NCI-H345 (cell line): ENCODE measurements at places on chromosomes 6 and 20.

DNA sequence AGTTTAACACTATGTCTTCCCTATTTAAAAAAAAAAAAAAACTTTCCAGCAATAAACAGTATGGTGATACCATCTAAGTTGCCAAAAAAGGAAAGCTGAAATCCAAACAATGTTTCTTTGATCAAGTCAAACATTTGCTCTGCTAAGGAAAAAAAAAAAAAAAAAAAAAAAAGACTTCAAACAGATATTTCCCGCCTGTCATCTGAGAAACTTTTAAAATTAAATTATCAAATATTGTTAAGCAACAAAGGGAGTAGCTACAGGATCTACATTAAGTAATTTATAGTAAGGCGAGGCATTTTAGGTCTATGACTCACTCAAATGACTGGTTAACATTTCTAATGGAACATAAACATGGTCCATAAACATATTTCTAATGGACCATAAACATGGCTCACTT lies 121.2 kb downstream of the DST start:
- no peak for DNase-seq

DNA sequence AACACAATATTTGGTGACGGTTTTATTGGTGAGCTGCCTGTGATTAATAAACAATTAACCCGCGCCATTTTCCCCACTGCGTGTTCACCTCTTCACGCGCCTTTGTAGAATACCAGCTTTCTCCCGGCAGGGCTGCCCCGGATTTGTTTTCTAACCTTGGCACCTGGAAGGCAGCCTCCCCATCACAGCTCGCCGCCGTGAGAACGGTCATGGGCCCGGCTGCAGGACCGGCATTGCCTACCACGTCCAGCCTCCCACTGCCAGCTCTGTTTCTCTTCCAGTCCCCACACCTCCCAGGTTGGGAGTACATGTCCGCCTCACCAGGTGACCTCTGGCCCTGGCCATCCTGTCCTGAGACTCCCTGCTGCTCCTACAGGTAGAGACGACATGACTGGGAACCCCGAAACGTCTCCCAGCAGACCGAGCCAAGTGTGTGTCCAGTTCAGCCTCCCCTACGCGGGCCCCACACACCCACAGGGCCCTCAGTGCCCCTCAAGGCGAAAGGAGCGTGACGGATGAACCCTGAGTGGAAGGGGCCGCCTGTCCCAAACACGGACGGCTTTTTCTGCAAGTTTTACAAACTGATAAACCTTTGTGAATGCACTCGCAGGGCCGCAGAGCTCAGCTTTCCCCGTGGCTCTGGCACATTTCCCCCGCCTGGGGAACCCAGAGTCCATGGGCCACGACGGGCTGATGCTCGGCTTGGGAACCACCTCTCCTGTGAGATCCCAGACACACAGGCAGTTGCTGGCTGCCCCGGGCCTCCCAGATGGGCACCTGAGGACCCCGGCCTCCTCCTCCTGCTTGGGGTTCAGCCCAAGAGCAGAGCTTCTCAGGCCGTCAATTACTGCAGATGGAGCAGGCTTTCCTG lies 25.7 kb downstream of the FRMD1 start:
- no peak for DNase-seq

DNA sequence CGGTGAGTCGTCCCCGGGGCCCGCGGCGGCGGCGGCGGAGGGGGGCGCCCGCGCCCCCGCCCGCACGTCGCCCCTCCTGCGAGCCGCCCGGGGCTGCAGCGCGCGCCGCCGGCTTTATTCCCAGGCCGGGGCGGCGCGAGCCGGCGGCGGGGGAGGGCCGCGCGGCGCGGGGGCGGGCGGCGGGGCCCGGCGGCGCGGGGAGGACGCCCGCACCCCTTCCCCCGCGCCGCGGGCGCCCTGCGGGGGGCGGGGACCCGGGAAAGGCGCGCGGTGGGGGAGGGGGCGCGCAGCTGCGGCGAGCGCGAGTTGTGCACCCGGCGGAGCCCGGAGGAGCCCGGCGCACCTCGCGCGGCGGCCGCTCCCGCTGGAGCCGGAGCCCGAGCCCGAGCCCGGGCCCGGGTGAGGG lies 646 bp downstream of the HMGA1 start:
- peak; percentile 53 for DNase-seq

DNA sequence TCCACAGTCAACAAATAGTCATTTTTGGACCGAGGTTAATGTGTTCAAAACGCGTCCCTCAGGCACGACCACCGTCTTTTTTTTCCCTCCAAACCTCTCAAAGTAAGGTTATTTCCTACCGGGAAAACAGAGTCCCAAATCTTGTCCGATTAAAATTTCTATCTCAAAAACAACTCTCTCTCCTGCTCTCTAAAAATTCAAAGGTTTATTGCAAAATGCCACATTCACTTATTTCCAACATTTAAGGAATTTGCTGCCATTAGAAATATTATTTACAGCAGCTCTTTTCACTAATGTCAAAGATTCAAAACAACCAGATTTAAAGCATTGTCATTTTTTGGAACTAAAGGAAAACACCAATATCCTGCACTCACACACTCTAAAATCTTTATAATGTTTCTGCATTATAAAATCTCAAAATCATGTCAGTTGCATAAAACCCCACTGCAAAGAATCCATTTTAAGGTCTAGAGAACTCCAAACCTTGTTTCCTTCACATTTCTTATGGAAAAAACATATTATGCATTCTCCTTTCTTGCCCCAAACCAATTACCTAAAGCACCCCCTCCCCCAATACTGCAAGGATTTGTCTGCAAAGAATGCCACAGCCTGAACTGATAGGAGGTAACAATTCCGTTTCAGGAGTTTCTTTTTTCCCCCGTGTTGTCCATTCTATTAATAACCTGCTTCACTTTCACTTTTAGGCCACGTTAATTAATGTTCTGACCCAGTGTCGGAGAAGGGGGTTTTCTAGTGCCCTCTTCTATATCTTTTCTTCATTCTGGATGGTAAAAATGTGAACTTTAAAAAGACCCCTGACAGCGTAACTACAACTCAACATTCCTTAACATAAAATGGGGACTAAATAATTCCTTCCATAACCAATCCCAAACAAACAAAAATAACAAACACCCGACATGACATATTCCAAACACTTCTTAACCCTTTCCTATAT lies 1.4 kb downstream of the NRN1 start:
- no peak for DNase-seq

DNA sequence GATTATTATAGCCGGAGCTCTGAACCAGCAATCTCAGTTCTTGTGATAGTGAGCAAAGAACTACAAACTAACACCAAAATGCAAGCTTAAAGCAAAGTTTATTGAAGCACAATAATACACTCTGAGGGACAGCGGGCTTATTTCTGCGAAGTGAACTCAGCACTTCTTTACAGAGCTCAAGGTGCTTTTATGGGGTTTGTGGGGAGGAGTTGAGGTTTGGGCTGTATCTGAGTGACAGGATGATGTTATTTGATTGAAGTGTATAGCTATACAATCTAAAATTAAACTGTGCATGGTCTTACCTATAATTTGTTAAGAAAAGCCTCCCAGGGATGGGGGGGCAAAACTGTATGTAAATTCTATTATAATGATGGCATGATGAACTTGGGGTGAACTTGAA lies 1.0 kb upstream of the HFE start:
- no peak for DNase-seq

DNA sequence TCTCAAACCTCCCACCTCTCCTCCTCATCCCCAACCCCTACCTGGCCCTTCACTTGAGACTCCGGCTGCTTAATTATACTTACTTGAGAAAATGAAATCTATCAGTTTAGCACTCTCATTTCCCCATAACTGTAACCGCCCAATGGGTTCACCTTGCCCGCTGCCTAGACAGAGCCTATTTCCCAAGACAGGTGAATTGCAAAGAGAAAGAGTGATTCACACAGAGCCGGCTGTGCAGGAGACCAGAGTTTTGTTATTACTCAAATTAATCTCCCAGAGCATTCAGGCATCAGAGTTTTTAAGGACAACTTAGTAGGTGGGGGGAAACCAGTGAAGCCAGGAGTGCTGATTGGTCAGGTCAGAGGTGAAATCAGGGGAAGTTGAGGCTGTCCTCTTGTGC lies 301.4 kb upstream of the CDYL start:
- no peak for DNase-seq

DNA sequence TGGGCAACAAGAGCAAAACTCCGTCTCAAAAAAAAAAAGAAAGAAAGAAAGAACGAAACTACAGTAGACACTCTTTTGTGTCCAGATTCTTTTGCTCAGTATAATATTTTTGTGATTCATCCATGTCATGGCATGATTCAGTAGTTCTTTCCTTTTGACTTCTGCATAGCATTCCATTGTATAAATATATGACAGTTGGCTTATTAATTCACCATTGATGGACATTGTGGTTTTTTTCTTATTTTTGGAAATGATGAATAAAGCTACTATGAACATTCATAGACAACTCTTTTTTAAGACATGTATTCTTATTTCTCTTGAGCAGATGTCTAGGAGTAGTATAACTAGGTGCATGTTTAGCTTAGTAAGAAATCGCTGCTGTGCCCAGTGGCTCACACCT lies 10.3 kb upstream of the IER3 start:
- no peak for DNase-seq

GRCh38 chr20:10242166-10242565 lies 23.5 kb downstream of the SNAP25 start:
- DNase-seq, result no peak

DNA sequence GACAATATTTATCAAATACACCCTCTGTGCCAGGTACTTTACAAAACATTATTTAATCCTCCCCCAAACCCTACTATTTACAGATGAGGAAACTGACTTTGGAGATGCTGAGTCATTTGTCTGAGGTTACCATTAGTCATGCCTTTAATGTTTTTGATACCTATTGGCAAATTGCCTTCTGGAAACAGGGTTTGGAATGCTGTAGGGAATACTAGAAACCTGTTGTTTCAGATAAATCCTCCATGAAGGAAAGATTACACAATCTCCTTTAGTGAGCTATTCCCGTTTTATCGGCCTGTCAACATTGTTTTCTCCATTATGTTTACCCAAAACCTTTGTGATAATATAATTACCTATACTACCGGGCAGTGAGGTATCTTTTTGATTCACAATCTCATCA lies 93.6 kb upstream of the ADGRF1 start:
- peak; percentile 18 for DNase-seq

DNA sequence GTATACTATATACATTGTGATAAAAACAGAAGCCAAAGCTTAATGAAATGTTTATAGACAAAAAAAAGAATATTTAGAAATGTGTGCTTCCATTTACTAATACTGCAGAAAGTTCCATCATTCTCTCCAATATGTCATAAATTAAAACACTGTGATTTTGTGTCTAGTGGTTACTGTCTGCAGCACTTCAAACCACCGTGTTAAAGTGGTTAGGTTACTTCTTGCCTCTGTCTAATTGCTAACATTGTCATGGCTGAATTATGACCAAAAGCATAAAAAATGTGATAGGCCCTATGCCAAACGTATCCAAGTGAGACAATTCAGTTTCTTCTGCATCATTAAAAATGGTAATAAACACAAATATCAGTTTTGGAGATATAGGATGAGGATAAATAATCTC lies 52.7 kb upstream of the CST5 start:
- peak; percentile 11 for DNase-seq

- DNase-seq, result no peak
These were observed 58.6 kb downstream of the TOX2 start for GRCh38 chr20:43973231-43973630.

GRCh38 chr6:35724471-35724870 lies 12.4 kb upstream of the ARMC12 start:
- DNase-seq, result no peak

- no peak for DNase-seq
These were observed 98.3 kb downstream of the AIG1 start for GRCh38 chr6:143159001-143159400.

DNA sequence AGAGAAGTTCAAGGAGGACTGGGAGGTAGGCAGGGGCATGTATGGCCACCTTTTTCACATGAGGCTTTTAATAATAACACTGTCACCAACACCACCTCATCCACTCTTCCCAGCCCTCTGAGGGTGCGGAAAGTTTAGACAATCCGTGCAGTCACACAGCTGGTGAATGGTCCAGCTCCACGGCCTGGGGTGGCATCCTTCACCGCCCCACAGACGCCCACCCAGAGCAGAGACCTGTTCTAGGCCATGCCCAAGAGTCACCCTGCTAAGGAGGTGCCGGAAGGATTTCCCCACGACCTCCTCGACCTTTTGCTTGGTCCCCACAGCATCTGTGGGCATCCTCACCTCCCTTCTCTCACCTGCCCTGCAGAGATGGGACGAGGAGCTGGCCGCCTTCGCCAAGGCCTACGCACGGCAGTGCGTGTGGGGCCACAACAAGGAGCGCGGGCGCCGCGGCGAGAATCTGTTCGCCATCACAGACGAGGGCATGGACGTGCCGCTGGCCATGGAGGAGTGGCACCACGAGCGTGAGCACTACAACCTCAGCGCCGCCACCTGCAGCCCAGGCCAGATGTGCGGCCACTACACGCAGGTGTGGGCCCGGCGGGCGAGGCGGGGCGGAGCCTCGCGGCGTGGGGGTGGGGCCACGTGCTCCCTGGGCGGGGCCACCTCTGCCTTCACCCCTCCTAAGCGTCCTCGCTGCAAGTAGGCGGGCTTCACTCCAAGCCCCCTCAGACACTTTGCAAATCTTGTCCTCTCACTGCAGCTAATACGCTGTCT lies 4.4 kb downstream of the PI16 start:
- no peak for DNase-seq

GRCh38 chr6:128135325-128135724 lies 234.5 kb upstream of the THEMIS start:
- no peak for DNase-seq

- no peak for DNase-seq
These were observed 188.2 kb downstream of the ERMARD start for GRCh38 chr6:169939554-169940164.

DNA sequence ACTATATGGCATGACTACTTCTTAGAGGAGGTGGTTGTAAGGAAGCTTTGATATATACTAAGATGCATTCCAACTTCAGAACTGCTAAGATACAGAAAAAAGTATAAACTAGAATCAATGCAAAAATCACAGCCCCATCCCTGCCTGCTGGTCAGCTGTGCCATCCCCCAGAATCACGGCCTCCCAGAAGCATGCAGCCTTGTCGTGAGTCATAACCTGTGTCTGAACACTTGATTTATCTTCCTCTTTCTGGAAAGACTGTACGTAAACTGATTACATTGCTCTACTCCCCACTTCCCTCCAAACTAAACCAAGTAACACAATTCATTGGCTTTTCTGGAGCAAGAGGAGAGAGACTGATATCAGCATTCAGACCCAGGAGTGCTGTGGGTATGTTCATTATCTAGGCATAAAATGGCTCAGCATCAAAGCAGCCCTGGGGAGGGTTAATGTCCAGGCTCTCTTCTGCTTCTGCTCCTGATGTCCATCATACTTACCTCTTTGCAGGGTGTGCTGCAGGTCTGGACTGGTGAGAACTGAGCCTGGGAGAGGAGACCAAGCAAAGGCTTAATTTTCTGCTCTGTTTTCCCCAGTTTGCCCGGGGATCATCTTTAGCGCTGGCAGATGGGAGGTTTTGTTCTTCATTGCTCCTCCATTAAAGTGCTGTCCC lies 18.4 kb downstream of the SCP2D1 start:
- DNase-seq, result no peak

- DNase-seq, result no peak
These were observed 7.8 kb upstream of the CST3 start for GRCh38 chr20:23645575-23645974.

GRCh38 chr20:44448753-44449546 lies 26.7 kb upstream of the TTPAL start:
- DNase-seq, result no peak
